ENCODE measurements at places on chromosomes 5 and 9. TPM values are rescaled to one million over a fixed set of nuclear protein-coding genes. Genes with fewer than 3 reads are reported as not detected.

The SPAAR gene
- 0.18 TPM for total RNA-seq

The CDH6 gene
- total RNA-seq: 232 TPM

The PDE8B gene
- total RNA-seq: under 0.01 TPM

The ANKRD34B gene
- total RNA-seq: not detected

The PHPT1 gene
- total RNA-seq: 79.8 TPM

The SVEP1 gene
- total RNA-seq: 16.7 TPM

The CDC42SE2 gene
- total RNA-seq: 44.2 TPM

The LCN15 gene
- not detected for total RNA-seq

The PCDHA5 gene
- not detected for total RNA-seq

The MCIDAS gene
- not detected for total RNA-seq

The SHROOM1 gene
- total RNA-seq: 1.4 TPM

The CYLC2 gene
- not detected for total RNA-seq

The ZCCHC10 gene
- 7.2 TPM for total RNA-seq

- DNase-seq: no peak
These were observed 133.8 kb downstream of the MRPS30 start for GRCh38 chr5:44942524-44943001.

GRCh38 chr5:147671365-147671764 is 111.2 kb downstream of the JAKMIP2 start:
- DNase-seq: no peak

DNA sequence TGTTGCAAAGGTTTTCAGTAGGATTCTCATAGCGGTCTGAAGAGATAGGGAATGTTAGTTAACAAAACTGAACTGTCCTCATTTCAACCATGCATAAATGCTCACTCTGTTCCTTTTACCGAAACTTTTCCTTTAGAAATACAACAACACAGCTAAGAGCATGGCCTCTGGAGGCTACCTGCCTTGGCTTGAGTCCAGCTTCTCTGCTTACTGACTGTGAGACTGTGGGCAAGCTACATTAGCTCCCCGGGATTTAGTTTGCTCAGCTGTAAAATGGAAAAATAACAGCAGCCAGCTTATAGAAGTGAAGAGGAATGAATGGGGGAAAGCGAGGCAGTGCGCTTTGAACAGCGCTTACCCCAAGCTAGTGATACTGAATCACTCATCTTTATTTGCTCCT is 507.9 kb upstream of the DAP start:
- no peak for DNase-seq

- no peak for DNase-seq
These were observed 68.2 kb downstream of the DMRTA1 start for GRCh38 chr9:22514871-22515270.

DNA sequence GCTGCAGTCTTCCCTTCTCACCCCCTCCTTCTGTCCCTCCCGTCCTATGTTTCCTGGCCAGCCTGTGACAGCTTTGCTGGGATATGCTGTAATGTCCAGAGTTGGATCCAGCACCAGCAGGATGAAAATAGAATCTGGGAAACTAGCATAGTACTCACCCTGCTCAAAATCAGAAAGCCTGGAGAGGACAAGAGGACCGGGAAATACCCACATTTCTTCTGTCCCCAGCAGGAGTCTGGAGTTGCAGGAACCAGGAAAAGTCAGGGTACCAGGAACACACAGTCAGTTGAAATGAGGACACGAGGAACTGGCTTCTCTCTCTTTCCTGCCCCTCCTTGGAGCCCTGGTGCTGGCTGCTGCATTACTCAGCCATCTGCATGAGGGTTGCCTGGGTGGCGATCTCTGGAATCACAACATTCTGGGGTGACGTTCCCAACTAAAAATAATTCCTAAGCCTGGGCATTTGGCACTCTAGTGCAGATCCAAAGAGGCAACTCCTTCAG is 59.6 kb upstream of the NFIL3 start:
- DNase-seq: peak; percentile 47

DNA sequence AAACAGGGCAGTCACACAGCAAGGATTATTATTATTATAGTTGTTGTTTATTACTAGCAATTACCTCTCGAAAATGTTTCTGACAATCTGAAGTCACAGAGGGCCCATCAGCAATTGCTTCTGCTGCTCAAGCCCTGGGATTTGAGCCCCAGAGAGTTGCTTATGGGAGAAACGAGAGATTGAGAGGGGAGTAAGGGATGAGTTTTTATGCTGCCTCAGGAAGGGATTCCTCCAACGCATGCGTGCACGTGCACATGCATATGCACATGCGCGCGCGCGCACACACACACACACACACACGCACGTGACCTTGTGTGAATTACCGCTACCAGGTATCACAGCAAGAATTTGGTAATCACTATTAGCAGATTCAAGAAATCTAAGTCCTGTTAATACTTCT is 189.2 kb upstream of the TBC1D2 start:
- no peak for DNase-seq

- no peak for DNase-seq
These were observed 342.6 kb downstream of the MAN2A1 start for GRCh38 chr5:110032376-110032775.

DNA sequence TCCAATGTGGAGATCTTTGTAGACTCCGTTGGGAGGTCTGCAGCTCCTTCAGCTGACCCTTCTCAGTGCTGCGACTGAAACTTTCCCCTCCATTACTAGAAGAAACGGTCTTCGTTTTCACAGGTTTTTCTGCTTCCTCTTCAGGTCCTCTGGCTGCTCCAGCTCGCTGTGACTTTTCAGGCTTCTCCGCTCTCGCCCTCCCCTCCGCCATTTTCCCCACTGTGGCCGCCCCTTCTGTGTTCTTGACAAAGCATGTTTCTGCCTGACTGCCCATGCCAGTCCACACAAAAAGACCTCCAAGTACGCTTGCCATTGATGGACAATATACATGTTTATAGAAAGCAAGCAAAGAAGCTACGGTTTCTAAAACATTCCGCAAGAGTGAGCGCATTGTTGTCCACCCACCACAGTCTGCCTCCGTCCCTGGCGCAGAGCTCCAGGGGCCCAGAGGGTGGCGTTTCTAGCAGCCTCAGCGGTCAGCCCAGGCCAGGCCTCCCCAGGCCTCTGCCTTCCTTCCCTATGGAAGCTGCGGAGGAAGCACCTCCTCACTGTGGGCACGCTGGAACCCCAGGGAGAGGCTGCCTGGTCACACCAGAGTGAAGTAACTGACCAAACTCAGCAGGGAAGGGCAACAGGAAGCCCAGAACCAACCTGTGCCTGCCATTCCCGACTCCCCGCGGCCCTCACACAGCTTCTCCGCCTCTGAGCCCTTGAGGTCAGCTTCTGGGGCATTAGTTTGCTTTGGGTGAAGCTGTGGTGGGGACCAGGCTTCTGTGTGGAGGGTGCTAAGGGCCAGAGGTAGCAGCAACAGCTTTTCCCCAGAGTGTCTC is 19.9 kb upstream of the S1PR3 start:
- DNase-seq: no peak

GRCh38 chr9:2697492-2697891 is 19.8 kb upstream of the KCNV2 start:
- DNase-seq: no peak

GRCh38 chr9:130780865-130781504 is 54.1 kb upstream of the ABL1 start:
- peak; percentile 98 for DNase-seq

- DNase-seq: no peak
These were observed 10.4 kb upstream of the MLLT3 start for GRCh38 chr9:20632705-20633104.

- no peak for DNase-seq
These were observed 6.6 kb downstream of the ISL1 start for GRCh38 chr5:51389577-51390463.

- peak; percentile 51 for DNase-seq
These were observed 118.6 kb downstream of the ZSWIM6 start for GRCh38 chr5:61450493-61451279.

DNA sequence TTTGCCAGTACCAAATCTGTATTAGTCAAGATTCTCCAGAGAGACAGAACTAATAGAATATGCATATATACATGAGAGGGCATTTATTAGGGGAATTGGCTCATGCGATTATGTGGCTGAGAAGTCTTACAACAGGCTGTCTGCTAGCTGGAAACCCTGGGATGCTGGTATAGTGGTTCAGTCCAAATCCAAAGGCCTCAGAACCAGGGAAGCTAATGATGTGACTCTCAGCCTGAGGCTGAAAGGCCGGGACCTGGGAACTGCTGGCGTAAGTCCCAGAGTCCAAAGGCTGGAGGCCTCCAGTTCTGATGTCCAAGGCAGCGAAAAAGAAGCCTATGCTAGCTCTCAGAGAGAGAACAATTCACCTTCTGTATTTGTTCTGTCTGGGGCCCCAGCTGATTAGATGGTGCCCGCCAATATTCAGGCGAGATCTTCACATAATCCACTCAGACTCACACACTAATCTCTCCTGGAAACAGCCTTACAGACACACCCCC is 84.1 kb downstream of the KIAA1958 start:
- DNase-seq: no peak

DNA sequence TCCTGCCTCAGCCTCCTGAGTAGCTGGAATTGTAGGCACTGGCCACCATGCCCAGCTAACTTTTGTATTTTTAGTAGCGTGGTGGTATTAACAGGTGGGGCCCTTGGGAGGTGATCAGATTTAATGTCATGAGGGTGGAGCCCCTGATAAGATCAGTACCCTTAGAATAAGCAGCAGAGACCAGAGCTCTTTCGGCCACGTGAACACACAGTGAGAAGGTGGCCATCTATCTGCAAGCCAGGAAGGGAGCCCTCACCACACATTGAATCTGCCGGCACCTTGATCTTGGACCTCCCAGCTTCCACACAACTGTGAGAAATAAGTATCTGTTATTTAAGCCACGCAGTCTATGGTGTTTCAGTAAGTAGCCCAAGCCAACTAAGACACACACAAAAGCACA is 22.5 kb downstream of the TBC1D2 start:
- no peak for DNase-seq

DNA sequence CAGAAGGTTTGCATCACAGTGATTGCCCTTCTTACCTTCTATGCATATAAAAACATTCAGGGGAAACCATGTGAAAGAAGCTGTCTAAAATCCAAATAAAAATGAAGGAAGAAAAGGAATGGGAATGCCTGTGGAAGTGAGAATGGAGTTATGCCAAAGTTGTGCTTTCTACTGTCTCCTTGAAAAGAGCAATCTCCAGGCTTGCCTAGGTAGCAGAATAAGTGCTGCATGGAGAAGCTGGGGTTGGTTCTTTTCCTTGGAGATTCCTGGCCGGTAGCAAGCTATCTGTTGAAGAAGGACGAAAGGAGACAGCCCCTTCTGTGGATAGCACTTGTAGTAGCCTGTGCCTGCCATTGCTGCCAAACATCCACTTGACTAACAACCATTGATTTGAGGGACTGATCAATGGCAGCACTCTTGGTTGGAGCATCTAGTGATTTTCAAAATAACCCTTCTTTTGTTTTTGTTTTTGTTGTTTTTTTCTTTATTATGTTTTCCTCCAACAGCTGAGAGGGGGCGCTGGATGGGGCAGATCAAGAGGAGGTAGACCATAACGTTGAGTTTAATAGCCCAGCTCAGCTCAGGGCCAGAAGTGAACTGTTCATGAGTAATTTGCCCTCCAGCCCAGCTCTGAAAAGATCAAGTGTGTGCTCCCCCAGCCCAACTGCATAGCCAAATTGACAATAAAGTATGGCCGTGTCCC is 1.6 kb downstream of the PLCXD3 start:
- no peak for DNase-seq

GRCh38 chr5:45795458-45795857 is 99.3 kb upstream of the HCN1 start:
- DNase-seq: no peak

DNA sequence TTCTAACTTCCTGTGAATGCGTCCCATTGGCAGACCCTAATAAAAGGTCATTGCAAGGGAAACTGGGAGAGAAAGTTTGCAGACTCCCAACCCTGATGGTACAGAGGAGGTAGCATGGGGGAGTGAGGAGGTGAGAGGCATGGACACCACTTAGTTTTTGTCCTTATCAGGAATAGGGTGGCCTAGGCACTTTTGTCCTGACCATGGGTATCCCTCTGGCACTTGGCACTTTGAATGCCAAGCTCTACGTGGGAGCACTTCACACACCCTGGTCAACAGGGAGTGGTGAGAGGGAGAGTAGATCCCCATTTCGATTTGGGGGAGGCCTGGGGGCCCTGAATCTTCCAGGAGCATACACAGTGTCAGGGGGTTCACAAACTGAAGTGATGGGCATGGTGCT is 75.6 kb upstream of the SH3PXD2B start:
- no peak for DNase-seq

GRCh38 chr5:380701-381309 is 59.3 kb downstream of the AHRR start:
- no peak for DNase-seq

GRCh38 chr9:115849679-115850412 is 303.7 kb upstream of the PAPPA start:
- DNase-seq: peak; percentile 8

DNA sequence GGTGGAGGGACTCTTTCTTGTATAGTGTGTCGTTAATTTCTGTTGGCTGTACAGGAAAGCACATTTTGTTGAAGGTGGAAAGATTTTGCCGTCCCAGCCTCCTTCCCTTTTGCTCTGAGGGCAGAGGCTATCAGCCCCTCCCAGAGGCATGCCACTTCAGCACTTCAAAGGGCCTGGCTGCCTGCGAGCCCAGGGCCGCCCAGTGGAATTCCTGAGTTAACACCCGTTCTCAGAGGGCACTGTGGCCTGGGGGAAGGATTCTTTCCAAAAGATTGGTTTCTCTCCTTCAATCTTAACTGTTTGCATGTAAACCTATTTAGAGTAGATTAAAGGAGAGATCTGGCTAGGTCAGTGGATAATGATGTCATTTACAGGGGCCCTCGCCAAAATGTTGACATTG is 238.6 kb downstream of the FANCC start:
- no peak for DNase-seq

DNA sequence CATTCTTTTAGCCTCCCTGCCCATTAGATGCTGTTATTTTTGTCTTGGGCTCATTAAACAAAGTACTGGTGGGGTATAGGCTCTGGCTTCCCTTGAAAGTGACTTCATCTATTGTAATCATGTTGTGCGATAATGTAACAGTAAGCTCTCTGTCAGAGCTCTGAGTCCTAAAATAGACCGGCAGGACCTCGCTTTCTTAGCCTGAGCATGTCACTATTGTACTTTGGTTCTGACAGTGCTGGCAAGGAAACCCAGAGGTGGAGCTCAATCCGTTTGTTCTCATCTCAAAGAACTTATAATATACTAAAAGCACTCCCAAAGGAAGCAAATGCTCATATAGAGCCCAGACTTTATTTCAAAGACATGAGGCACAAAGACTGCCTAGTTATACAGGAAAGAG is 339.1 kb upstream of the CCNH start:
- no peak for DNase-seq

- DNase-seq: no peak
These were observed 137.0 kb downstream of the CACNA1B start for GRCh38 chr9:138014563-138014945.

GRCh38 chr5:97840643-97841042 is 657.6 kb upstream of the RIOK2 start:
- DNase-seq: peak; percentile 44

- DNase-seq: no peak
These were observed 3.8 kb upstream of the PRKAA1 start for GRCh38 chr5:40801771-40802562.

- no peak for DNase-seq
These were observed 36.7 kb upstream of the IZUMO3 start for GRCh38 chr9:24582146-24583126.

DNA sequence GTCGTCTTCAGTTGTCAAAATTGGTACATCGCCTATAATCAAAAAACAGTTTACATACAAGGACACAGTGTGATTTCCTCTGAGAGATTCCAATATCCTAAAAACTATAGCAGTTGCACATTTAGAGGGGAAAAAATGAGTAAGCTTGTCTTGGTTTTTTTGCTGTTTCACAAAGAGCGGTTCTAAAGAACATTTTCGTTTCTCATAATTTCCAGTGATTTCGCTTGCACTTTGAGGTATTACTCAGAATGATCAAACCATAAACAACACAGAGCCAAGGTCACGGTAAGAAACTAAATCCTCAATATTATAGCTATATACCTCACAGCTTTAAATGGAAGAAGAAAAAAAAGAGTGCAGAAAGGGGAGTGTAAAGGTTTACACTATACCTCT is 861 bp downstream of the MTX3 start:
- peak; percentile 36 for DNase-seq

Measured in IMR-90 (cell line).